Endothelial cell of umbilical vein (primary cell): ENCODE measurements at places on chromosomes 3 and 15.

GRCh38 chr15:31435261-31435911, 108.8 kb downstream of the KLF13 start:
- peak; percentile 54 for DNase-seq

DNA sequence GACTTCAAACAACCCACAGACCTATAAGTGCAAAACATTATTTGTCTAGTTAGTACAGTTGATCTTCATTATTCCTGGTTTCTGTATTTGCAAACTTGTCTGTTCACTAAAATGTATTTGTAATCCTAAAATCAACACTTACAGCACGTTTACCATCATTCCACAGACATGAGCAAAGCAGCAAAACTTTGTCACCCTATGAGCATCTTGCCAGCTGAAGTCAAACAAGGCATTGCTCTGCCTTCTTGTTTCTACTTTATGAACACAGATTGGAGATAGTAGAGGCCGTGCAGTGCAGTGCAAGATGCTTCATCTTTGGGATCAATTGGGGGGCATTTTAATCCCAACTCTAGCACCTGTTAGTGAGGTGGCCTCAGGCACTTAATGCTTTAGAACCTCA, 202.1 kb downstream of the NLGN1 start:
- no peak for DNase-seq

DNA sequence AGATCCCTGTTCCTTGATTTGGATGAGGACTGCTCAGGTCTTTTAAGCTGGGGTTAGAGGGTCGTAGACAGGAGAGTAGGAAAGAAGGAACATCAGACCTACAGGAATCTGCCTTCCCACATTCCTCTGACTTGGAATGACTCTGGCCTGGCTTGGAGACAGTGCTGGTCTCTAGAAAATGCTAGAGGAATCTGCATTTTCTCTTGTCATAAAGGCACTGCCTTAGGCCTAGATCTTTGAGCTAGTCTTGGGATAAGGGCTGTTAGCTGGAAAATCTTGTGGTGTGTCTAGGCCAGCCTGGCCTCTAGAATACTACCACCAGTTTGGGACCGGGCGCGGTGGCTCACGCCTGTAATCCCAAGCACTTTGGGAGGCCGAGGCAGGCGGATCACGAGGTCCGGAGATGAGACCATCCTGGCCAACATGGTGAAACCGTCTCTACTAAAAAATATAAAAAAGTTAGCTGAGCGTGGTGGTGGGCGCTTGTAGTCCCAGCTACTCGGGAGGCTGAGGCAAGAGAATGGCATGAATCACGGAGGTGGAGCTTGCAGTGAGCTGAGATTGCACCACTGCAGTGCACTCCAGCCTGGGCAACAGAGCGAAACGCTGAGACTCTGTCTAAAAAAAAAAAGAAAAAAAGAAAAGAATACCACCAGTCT, 17.3 kb upstream of the BSN start:
- DNase-seq: no peak

- no peak for DNase-seq
Measured at GRCh38 chr3:19427422-19428149, 279.3 kb downstream of the KCNH8 start.

DNA sequence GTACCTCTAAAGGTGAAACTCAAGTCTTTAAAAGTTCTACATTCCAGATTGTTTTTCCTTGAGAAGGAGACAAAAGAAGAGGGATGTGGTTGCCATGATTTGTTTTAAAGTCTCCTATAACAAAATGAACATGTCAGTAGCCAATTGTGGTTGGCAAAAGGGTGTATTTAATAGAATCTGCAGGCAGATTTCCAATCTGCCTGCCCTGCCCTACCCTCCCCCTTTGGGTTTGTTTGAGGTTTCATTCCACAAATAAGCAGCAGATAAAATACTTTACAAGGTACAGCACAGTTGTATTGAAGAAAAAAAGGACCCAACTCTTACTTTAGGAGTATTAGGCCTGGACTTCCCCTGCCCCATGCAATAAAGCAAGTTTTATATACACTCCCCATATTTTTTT, 59.5 kb downstream of the MLH1 start:
- DNase-seq: no peak

DNA sequence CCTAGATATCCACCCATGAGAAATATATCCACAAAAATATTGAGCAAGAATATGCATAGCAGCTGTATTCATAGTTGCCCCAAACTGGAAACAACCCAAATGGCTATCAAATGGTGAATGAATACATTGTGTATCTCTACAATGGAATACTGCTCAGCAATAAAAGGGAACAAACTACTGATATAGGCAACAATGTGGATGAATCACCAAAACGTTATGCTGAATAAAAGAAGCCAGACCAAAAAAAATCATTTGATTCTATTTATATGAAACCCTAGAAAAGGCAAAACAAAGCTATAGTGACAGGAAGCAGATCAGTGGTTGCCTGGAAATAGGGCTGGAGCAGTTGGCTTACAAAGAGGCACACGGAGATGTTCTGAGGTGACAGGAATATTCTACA, 15.5 kb upstream of the CMTM7 start:
- DNase-seq: peak; percentile 68

GRCh38 chr3:104149154-104149553, 1217.6 kb upstream of the ALCAM start:
- DNase-seq: no peak

DNA sequence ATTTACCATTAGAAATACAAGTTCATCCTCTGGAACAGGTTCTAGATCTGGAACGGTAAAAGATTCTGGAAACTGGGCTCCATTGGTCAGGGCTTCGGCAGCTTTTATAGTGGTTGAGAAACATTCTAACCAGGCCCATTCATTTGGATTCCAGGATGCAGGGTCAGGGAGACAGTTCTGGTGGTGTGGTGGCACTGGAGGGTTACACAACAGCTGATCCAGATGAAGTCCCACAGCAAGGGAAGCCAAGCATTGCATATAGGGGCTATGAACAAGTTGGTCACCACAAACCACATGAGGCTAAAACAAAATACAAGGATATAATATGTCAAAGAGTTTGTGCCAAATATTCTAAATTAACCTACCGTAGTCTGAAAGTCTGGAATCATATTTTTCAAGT, 43.0 kb downstream of the FBXL22 start:
- no peak for DNase-seq

DNA sequence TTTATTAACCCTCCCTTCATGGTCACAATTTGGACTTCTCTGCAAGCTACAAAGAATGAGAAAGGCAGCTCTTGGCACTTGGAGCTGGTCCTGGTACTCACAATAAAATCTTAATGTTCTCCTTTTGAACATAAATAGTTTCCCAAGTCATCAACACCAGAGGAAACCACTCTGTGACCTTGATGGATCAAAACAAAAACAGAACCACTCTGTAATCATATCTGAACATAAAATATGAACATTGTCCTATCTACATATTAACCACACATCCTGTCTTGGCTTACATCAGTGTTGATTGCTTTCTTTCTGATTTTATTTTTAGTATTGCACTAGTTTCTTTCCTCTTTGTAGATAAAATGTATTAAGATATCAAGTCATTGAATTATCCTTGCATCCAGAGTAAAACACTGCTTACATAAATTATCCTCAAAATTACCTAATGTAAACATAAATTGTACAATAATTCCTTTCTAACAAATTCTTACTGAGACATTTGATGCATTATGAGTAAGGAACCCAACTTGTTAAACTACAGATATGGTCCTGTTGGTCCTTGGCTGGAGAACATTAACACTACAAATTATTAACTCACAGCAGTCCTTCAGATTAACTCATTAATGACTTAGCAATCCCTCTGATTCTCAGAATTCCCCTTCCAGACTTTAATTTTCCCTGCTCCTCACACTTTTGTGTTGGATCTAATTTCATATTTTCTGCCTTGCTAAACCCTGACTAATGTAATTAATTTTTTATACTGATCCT, 860.5 kb downstream of the DIPK2A start:
- DNase-seq: peak; percentile 90

DNA sequence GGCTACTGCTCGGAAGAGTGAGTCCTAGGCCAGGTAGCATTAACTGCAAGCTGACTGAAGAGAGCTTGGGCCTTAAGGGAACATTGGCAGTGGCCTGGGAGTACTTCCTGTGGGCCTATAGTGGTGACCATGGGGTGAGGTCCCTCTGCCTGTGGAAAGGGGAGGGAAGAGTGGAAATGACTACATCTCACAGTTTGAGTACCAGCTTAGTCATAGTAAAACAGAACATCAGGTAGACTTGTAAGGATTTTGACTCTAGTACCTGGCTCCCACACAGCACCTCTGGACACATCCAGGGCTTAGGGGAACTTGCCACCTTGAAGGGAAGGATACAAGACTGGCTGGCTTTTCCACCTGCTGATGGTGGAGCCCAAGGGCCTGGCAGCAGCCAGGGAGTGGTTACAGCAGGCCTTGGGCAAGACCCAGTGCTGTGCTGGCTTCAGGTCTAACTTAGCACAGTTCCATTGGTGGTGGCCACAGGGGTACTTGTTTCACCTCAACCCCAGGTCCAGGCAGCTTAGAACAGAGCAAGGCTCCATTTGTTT, 147.8 kb downstream of the SLC9A9 start:
- no peak for DNase-seq

GRCh38 chr3:186003610-186004009, 65.8 kb upstream of the TRA2B start:
- no peak for DNase-seq

DNA sequence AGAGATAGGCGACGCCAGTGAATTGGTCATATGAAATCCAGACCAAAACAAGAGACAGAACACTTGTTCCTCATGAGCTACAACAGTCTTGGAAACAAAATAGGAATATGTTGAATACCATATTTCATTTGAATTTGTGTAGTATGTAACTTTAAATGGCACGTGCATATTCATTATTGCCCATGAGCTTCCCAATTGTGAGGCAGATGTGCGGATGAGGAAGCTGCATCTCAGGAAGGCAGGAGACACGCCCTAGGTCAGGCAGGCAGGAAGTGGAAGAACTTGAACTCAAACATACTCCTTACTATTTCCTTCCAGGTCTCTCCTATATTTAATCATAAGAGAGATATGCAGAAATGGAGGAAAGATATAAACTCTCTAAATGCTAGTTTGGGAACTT, 106.8 kb upstream of the SLC2A2 start:
- no peak for DNase-seq
